ENCODE measurements at places on chromosomes 1 and 21. TPM values are rescaled to one million over a fixed set of nuclear protein-coding genes. Genes with fewer than 3 reads are reported as not detected.
A peak's percentile ranks its signal among the peaks of the same experiment; 100 is the strongest.

DNA sequence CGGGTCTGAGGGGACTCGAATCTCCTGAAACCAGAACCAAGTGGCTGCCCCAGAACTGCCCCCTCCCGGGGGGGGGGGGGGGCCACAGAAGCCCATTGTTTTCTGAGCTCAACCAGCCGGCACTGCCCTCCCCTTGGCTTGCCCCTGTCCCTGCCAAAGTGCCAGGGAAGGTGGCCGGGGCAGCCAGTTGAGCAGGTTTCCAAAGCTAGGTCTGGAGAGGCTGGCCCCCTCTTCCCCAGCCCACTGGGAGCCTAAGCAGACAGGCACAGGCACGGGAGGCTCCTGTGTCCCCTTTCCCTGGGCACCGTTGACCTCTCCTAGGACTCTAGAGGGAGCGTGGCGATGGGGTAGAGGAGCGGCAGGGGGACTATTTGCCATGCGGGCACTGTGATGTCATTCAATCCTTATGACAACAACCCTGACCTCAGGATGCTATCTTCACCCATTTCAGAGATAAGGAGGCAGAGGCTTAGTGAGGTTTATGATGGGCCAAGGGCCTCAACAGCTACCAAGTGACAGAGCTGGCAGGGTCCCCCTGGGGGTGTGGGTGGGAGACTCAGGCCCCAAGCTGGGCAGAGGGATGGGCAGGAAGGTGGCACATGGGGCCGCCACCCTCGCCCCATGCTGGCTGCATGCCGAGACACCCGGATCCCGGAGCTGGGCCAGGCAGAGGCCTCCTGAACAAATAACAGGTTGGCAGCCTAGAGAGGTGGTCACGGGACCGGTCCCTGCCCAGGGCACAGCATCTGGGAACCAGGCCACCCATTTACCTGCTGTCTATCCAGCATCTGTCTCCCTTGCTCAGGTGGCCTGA, 35.0 kb downstream of the RAP1GAP start:
- H3K36me3 ChIP-seq: no peaks in the 10 kb centered on the region
- no peak overlapping the region for H3K27ac ChIP-seq
- no peaks in the 10 kb centered on the region for H3K4me1 ChIP-seq
- DNase-seq: no peak
- no peaks in the 10 kb centered on the region for H3K27me3 ChIP-seq
- no peak overlapping the region for H3K4me3 ChIP-seq

DNA sequence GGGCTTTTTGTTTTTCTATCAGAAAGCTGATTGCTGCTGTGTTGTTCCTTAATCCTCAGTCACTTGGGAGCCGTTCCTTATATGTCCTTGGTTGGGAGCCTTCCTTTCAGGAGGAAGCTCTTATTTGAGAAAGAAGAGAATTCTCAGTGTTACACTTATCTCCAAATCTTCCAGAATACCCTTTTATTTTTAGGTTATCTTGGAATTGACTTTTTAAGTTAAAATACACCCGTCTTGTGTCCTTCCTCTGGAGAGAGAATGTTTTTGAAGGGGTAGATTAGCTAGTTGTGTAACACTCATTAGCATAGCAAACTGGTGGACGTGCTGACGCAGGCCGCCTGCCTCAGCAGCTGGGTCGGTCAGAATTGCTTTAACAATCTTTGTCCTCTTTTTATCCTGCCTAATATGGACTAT, 42.1 kb downstream of the LRRC8B start:
- H3K4me1 ChIP-seq: no peaks in the 10 kb centered on the region
- H3K4me3 ChIP-seq: no peak overlapping the region
- H3K27me3 ChIP-seq: no peaks in the 10 kb centered on the region
- H3K36me3 ChIP-seq: no peaks in the 10 kb centered on the region
- no peak overlapping the region for H3K27ac ChIP-seq

DNA sequence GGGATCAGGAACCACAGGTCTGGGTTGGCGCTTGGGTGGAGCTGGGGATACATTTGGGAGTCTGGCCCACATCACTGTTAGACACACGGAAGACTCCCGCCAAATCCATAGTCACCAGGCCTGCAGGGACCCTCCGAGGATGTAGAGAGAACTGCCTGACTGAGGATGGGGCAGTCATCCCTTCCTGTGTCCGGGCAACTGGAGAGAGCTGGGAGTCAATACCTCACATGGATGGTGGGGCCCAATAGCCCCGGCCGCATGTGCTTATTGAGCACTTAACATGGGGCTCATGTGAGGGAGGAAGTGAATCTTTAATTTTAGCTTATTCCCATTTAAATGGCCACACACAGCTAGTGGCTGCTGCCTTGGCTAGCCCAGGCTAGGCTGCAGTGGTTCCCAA, 124.5 kb downstream of the TLR5 start:
- no peaks in the 10 kb centered on the region for H3K36me3 ChIP-seq
- H3K27ac ChIP-seq: no peak overlapping the region
- DNase-seq: no peak
- H3K4me1 ChIP-seq: no peaks in the 10 kb centered on the region

DNA sequence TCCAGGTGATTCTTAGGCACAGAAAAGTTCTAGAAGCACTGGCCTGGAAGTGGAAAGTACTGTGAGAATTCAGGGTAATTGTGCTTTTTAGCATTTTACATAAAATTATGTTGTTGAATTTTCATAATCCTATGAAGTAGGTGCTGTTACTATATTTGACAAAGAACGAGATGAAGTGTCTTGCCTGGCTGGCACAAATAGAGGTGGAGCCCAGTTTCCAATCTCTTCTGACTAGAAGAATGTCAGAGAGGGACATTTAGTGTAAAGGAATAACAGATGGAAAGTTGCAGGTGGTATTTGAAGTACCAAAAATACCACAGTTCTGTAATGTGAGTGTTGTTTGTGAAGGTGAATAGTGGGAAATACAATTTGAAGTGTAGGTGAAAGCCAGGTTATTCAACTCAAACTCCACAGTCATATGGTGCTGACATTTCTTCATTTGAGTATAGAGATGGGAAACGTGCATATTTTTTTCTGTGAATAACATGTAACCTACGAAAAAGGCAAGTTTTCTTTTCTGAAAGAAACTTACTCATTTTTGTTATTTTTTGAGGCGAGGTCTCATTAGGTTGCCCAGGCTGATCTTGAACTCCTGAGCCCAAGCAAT, 3.5 kb upstream of the TMCO2 start:
- peak; percentile 4 for DNase-seq
- H3K36me3 ChIP-seq: no peaks in the 10 kb centered on the region
- H3K27me3 ChIP-seq: no peaks in the 10 kb centered on the region
- no peak overlapping the region for H3K27ac ChIP-seq

- H3K27ac ChIP-seq: no peak overlapping the region
- peak; percentile 70 for DNase-seq
- no peak overlapping the region for H3K4me3 ChIP-seq
- no peaks in the 10 kb centered on the region for H3K36me3 ChIP-seq
- no peaks in the 10 kb centered on the region for H3K27me3 ChIP-seq
Measured at GRCh38 chr1:244796719-244797406, 38.6 kb upstream of the COX20 start.

DNA sequence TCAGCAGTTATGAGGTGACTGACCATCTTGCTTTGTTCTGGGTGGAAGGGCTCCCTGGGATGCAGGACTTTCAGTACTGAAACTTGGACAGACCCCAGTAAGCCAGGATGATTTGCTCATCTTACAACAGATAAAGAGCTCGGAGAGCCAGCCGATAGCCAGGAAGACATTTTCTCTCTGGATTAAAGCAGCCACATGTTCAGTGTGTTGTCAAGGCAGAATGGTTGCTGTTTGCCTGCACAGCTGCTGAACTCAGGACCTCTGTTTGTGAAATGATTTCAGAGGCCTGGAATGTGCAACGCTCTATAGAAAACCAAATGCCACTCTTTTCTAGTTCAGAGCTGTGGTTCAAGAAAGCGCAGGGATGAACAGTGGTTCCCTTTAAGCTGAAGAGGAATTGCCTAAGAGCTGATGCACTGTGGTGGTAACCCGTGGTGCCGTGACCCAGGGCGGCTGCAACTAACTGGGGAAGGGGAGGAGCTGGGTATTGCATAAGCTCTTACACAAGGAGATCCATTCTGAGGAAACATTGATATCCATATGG, 40.7 kb downstream of the CASQ2 start:
- no peaks in the 10 kb centered on the region for H3K27me3 ChIP-seq
- no peak overlapping the region for H3K27ac ChIP-seq
- H3K36me3 ChIP-seq: no peaks in the 10 kb centered on the region

DNA sequence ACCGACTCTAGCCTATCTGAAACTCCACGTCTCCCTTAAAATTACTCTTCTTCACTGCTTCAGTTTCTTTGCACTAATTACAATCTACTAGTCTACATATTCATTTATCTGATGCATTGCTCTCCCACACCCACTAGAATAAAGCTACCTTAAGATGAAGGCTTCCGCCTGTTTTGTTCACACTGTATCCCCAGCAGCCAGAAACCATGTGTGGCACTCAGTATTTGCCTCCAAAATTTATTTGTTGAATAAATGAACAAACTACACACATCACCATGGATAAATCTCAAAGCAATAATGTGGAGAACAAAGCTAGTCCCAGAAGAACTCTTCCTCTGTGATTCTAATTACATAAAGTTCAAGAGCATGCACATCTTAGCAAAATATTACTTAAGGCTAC, 95.7 kb downstream of the DSCAM start:
- no peaks in the 10 kb centered on the region for H3K4me1 ChIP-seq
- no peak overlapping the region for H3K4me3 ChIP-seq
- no peaks in the 10 kb centered on the region for H3K27me3 ChIP-seq
- no peaks in the 10 kb centered on the region for H3K36me3 ChIP-seq
- no peak overlapping the region for H3K27ac ChIP-seq

DNA sequence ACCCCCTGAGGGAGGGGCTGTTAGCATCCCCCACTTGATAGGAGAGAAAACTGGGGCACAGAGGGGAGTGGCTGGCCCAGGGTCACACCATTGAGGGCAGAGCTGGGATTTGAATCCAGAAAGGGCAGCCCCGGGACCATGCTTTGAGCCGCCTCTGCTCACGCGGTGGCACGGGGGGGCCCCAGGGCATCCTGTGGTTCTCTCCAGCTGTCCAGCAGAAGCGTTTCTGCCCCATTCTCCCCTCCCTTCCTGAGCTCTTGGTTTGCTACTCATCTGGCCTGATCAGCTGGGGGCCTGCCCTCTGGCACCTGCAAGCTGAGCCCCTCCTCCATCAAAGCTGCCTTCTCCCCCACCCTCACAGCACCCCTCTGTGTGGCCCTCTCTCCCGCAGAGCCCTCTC, 37.5 kb downstream of the FBXO2 start:
- H3K36me3 ChIP-seq: no peaks in the 10 kb centered on the region
- no peaks in the 10 kb centered on the region for H3K27me3 ChIP-seq
- DNase-seq: no peak
- no peak overlapping the region for H3K4me3 ChIP-seq

Gene ADCY10
- total RNA-seq: not detected

Gene TMOD4
- 1.4 TPM for total RNA-seq

Gene MTHFR
- 26.5 TPM for total RNA-seq

Gene C8A
- not detected for total RNA-seq

Gene GBP7
- total RNA-seq: not detected

Measured in endothelial cell of umbilical vein (primary cell).